NCI-H2107 (cell line): ENCODE measurements at places on chromosomes 3 and 15.

GRCh38 chr3:126023390-126023789 lies 54.4 kb downstream of the ROPN1B start:
- no peak for DNase-seq

GRCh38 chr3:195609229-195609628 lies 25.5 kb upstream of the APOD start:
- DNase-seq = no peak

GRCh38 chr15:39227001-39227400 lies 353.9 kb upstream of the THBS1 start:
- DNase-seq = no peak

GRCh38 chr3:53708001-53708621 lies 138.1 kb downstream of the CHDH start:
- DNase-seq = no peak

- DNase-seq = no peak
These were observed 10.7 kb upstream of the ANXA2 start for GRCh38 chr15:60408463-60408981.

DNA sequence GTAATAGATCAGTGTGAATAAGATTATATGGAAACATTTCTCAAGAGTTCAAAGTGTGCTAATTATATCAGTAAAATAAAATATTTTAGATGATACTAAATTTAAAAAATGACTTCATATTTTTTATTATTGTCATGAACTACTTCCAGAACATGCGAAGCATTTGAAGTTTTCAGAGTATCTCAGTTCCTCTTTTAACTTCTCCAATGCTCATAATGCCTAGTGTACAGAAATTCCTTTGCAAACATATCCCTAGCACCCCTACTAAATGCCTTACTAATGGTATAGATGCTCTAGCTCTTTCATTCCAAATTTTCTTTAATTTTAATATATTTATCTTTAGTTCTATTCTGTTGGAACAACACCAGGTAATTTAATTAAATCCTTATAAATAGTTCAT lies 580.4 kb downstream of the CADM2 start:
- DNase-seq = no peak

- no peak for DNase-seq
These were observed 289.7 kb upstream of the TPRG1 start for GRCh38 chr3:188881954-188882641.

- no peak for DNase-seq
These were observed 87.9 kb downstream of the CHST2 start for GRCh38 chr3:143207338-143207961.

GRCh38 chr15:63019511-63020109 lies 22.9 kb upstream of the TPM1 start:
- DNase-seq = no peak

- no peak for DNase-seq
These were observed 2.2 kb downstream of the XXYLT1 start for GRCh38 chr3:195268576-195269309.

DNA sequence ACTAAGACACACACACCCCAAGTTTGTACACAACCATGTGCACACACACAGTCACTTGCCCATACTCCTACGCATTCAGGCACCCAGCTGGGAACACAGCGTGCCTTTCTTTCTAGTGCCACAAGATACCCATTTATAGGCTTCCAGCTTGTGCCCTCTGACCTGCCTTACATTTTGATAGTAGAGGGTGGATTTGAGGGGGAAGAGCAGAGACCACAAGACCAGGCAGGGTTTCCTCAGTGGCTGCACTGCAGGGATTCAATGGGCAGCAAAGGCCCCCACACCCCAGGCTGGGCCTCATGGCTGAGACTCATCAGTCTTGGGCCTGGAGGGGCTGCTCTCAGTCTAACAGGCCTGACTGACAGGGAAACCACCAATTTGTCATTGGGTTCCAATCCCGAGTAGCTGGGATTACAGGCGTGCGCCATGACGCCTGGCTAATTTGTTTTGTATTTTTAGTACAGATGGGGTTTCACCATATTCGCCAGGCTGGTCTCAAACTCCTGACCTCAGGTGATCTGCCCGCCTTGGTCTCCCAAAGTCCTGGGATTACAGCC lies 18.8 kb upstream of the ANKDD1A start:
- DNase-seq = no peak

DNA sequence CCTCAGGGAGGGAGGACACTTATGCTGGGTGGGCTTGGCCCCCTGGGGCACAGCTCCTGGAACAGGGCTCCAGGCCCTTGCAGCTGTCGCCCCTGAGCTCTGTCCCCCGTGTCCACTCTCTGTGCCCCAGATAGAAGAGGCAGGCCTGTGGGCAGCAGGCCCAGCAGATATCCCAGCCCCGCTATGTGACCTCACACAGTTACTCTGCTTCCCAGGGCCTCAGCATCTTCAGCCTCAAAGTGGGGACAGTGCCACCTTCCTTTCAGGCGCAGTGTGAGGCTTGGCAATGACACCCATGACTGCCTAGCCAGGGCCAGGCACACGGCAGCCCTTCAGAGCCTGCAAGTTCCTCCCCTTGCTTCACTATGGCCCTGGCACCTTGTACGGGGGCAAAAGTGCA lies 98.4 kb downstream of the IQSEC1 start:
- no peak for DNase-seq

GRCh38 chr3:48797626-48798025 lies 50.0 kb downstream of the PRKAR2A start:
- DNase-seq = no peak

DNA sequence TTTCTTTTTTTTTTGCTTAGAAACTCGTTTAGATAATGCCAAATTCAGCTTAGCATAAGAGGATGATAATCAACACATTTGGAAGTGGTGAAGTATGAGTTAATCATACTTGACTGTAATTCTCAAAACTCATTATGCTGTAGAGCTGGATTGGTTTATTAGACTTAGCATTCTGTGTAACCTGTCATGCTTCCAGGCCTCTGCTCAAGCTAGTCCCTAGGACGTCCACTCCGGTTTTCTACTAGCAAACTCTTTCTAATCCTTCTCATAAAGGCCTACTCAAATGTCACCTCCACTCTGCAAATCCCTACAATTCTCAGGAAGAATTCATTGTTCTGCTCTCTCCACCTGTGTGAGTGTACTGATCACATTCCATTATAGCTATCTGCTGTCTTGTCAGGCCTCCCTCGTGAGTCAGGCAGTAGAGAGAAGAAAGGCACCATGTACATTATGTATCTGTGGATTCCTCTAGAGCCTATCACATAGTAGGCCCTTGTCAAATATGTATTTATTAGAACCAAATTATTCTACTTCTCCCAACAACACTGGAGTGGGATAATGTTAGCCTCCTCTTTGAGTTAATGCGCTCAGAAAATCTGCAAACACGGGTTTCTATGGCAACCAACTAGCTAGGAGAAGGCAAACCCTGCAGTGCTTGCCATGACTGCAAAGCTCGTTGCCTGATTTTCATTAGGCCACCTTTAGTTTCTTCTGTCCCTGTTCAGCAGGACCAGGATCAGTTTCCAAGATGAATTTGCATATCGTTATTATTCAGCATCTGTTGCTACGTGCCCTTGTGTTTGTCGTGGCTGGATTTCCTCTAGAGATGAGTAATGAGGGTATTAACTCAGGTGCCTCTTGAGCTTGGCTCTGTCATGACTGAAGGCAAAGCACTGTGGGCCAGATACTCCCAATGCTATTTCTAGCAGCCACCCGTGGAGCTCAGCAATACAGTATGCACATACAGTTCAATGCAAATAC lies 30.7 kb downstream of the ATP13A5 start:
- DNase-seq = no peak

DNA sequence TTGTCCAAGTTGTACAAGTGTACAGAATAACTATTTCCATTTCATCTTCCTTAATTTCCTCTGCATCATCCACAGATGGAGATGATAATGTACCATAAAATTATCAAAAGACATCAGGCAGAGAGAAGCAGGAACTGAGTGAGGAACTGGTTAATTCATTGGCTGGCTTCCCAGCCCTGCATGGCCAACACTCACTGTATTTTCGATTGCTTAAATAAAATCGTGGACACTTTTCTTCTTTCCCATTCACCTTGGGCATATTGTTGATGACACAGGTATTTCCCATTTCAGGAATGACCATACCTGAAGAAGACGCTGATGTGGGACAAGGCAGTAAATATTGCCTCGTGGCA lies 144.2 kb upstream of the ABHD17C start:
- DNase-seq = no peak

- DNase-seq = no peak
These were observed 2.2 kb downstream of the PLSCR1 start for GRCh38 chr3:146542179-146542578.

- no peak for DNase-seq
These were observed 352.6 kb downstream of the NLGN1 start for GRCh38 chr3:173750095-173750494.

- no peak for DNase-seq
These were observed 107.5 kb upstream of the ARHGEF26 start for GRCh38 chr3:154013736-154014135.

DNA sequence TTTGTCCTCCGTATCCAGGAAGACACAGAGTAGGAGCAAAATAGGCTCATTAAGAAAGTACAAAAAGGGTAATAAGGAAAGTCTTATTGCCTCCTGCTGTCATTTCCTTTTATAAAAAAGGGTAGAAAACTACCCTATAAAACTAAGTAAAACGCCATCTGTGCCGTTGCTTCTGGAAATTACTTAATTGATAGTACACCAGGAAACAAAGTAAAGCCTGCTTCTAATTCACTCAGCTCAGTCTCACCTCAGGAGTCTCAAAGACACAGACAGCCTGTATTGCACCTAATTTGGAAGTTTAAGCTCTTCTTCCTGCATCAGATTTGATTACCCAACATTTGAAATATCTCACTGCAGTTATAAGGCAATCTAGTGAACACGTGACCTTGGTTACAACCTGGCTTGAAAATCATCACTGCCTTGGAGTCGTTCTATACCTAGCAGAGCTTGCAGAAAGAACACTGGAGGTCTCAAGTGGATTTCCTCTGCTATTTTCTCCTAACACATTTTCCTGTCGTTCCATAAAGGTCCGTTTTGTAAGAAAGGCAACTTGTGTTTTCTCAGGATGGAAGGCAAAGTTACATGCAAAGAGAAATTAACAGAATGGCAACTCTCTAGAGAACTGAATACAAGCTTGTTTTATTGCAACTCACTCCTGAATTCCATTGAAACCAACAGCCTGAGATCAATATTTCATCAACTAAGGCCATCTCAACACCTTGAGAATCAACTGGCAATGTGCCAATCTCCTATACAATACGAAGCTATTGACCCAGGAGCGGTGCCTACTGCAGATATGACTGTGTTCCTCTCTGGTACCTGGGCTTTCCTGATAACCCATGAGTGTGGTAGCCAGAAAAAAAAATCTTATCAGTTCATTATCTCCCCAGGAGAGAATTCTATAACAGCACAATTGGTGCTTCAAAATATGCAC lies 203.3 kb upstream of the LMCD1 start:
- DNase-seq = no peak

GRCh38 chr3:131658771-131659170 lies 156.0 kb upstream of the MRPL3 start:
- DNase-seq = no peak

- DNase-seq = no peak
These were observed 578.3 kb downstream of the PDCD6IP start for GRCh38 chr3:34376691-34377090.

- no peak for DNase-seq
These were observed 1.9 kb downstream of the ALDH1A2 start for GRCh38 chr15:58063614-58064013.

DNA sequence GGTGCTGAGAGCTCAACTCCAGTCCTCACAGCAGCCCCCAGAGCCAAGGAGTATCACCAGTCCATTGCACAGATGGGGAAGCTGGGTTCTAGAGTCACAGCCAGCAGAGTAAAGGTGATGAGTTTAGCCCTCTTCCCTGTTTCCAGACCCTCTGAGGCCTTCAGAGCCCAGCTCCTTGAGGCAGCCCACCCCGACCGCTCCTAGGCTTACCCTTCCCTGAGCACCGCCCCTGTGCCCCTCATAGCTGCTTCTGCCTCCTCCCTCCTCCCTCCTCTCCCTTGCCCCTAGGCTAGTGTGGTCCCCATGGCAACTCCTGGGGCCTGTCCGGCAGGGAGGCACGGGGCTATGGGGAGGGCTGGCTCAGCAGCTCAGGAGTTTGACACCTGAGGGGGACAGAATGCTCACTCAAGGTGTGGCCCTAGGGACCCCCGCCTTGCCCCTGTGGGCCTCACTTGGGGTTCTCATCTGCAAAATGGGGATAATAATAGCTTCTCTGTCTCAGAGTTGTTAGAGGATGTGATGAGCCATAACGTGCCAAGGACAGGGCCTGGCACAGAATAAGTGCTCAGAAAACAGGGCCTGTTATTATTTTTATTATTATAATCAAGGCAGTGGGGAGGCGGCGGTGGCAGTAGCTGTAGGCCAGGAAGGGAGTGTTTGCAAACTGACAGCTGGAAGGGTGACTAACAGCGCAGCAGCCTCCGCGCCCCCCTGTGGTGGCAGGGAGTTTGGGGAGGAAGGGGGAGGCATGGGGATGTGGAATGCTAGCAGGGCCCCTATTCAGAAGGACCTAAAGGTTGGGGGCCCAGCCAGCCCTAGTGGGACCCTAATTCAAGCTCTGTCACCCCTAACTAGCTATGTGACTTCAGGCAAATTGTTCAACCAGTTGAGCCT lies 11.5 kb downstream of the CSK start:
- no peak for DNase-seq

GRCh38 chr3:184524981-184525336 lies 36.6 kb upstream of the EPHB3 start:
- DNase-seq = no peak

GRCh38 chr3:84962415-84962814 lies 3.6 kb downstream of the CADM2 start:
- DNase-seq = no peak

DNA sequence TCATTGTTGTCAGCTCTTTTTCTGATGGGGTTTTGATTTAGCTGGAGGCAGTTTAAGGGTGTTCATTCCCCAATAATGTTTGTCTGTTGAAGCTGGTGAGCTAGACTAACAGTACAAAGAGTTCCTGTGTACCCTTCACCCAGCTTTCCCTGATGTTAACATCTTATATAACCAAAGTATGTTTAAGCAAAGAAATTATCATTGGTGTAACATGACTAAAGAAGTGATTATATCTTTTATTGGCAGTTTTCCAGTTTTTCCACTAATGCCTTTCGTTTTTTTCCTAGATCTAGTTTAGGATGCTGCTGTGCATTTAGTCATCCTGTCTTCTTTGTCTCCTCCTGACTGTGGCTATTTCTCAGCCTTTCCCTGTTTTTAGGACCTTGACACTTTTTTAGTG lies 165.6 kb downstream of the LPP start:
- DNase-seq = no peak

DNA sequence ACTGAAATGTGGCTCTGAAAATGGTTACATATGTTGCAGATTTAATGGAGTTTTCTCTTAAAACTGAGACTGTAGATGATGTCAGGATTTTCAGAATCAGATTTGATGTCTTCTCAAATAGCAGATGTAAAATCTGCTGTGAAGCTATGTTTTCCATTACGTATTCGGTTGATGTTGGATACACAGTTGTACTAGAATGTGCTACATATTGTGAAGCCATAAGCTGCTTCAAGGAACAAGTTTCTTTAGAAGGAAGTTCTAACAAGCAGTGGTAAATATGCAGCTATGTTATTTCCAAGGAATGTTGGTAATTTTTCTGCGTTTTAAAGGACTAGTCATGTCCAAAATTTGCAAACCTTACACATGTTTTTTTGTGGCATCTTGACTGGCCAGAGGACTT lies 197.7 kb downstream of the RBMS3 start:
- no peak for DNase-seq
